Trophoblast cell (in vitro differentiated cells and primary cell): ENCODE measurements at places on chromosomes 4 and X.

DNA sequence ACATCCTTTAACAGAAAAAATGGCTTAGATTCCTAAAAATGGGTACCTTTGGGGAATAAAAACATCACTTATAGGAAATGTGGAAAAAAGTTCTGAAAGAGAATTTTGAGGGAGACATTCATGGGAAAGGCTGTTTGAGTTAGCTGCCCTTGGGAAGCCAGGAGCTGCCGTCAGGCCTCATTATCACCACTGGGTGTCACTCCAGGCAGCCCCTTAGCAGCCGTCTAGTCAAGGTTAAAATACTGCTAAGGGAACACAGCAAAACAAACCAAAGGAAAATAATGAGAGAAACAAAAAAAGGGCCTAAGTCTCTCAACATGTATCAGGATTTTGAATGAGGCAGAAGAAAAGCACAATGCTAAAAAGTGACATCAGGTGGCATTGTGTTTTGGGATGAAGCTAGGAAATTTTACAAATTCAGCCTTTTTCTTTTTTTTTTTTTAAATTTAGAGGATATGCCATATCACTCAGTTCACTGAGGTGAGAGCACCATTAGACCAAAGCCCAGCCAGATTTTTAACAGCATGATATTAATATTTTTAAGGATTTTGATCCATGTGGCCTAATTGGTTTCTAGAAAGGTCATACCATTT is 235.3 kb downstream of the GPAT3 start:
- DNase-seq, result peak; percentile 19
- H3K4me3 ChIP-seq, result no peak overlapping the region
- no peaks in the 10 kb centered on the region for H3K4me1 ChIP-seq
- no peak overlapping the region for H3K27ac ChIP-seq
- no peaks in the 10 kb centered on the region for H3K27me3 ChIP-seq

GRCh38 chr4:29861307-29861706 is 858.9 kb upstream of the PCDH7 start:
- H3K4me3 ChIP-seq, result no peak overlapping the region
- no peaks in the 10 kb centered on the region for H3K4me1 ChIP-seq
- no peaks in the 10 kb centered on the region for H3K36me3 ChIP-seq
- no peak overlapping the region for H3K27ac ChIP-seq

DNA sequence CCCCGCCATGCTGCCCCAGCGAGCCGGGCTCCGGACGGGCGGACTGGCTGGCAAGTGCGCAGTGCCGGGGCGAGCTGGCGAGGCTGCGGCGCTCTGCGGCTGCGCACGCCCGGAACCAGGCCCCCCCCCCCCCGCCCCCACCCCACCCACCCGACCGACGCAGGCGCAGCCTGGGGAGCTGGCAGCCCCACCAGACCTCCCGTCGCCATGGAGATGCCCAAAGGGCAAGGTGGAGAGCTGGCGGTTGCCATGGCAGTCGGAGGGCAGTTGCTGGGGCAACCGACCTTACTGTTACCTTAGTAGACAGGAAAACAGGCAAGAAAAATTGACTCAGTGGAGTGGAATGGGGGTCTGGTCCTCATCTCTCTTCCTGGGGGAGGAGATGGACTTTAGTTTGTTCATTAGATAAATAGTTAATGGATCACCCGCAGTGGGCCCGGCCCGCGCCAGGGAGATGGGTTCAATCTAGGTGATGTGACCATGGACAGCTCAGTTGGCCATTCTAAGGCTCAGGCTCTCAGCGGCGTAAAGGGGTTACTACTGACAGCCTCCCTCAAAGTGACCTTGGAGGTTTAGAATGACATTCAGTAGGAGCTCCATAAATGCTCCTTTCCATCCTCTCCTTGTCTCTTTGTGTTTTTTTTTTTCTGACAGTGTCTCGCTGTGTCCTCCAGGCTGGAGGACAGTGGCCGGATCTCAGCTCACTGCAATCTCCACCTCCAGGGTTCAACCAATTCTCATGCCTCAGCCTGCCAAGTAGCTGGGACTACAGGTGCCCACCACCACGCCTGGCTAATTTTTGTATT is at the start of gene PCSK1N:
PCSK1N (minus strand) TSS at position 87 of the 806 bp plus-strand sequence; CDS start at position 9, 78 bp downstream.
- peak; percentile 6 for DNase-seq
- H3K27me3 ChIP-seq, result peaks cover 14% of the 10 kb centered on the region
- no peak within 1 kb of the TSS for H3K27ac ChIP-seq
- H3K36me3 ChIP-seq, result peaks cover 3% of the 10 kb centered on the region
- peaks cover 15% of the 10 kb centered on the region for H3K4me1 ChIP-seq

- no peaks in the 10 kb centered on the region for H3K4me1 ChIP-seq
- H3K36me3 ChIP-seq, result no peaks in the 10 kb centered on the region
- no peak overlapping the region for H3K4me3 ChIP-seq
- H3K27ac ChIP-seq, result no peak overlapping the region
- no peak for DNase-seq
Measured at GRCh38 chr4:36004204-36004851, 240.0 kb downstream of the ARAP2 start.

- no peaks in the 10 kb centered on the region for H3K27me3 ChIP-seq
- DNase-seq, result no peak
- no peaks in the 10 kb centered on the region for H3K4me1 ChIP-seq
- H3K4me3 ChIP-seq, result no peak overlapping the region
- H3K27ac ChIP-seq, result no peak overlapping the region
- H3K36me3 ChIP-seq, result no peaks in the 10 kb centered on the region
Measured at GRCh38 chr4:73520821-73521220, 39.3 kb downstream of the AFM start.

DNA sequence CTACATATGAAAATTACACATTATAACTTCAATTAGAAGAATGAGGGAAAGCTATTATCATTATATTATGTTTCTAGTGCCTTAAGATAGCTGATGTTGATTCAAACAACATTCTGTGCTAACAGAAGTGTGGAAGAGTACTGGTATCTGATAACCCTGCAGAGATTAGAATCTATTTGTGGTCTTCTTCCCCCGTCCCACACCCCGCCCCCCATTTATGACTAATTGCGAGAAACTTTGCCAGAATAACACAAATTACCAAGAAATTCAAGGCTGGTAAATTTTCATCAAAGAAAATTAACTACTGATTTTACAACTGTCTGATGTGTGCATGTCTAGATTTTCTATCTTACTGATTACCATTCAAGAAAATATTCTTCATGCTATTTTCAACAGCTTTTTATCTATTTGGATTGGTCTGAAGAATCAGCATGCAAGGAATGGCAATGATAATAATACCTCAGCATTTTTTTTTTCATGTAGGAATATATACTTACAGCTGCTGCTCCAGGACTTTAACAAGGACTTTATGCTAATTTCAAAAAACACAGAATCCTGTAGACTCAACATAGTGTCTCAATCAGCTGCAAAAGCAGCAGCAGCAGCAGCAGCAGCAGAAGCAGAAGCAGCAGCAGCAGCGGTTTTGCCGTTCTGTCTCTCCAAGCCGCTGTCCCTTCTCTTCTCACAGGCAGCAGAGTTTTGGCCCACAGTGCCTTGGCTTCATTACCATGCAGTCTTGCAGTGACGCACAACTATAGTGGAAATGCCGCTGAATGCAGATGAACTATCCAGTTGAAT is 126.7 kb downstream of the FRYL start:
- H3K27me3 ChIP-seq, result no peaks in the 10 kb centered on the region
- DNase-seq, result no peak
- H3K36me3 ChIP-seq, result no peaks in the 10 kb centered on the region
- H3K27ac ChIP-seq, result no peak overlapping the region

GRCh38 chr4:137129441-137129840 is 402.9 kb downstream of the PCDH18 start:
- no peak overlapping the region for H3K27ac ChIP-seq
- no peaks in the 10 kb centered on the region for H3K27me3 ChIP-seq
- no peaks in the 10 kb centered on the region for H3K4me1 ChIP-seq

- peak; percentile 23 for DNase-seq
- no peak overlapping the region for H3K27ac ChIP-seq
- no peaks in the 10 kb centered on the region for H3K4me1 ChIP-seq
- no peak overlapping the region for H3K4me3 ChIP-seq
- H3K27me3 ChIP-seq, result no peaks in the 10 kb centered on the region
- H3K36me3 ChIP-seq, result no peaks in the 10 kb centered on the region
Measured at GRCh38 chr4:22348410-22348809, 167.5 kb downstream of the ADGRA3 start.

DNA sequence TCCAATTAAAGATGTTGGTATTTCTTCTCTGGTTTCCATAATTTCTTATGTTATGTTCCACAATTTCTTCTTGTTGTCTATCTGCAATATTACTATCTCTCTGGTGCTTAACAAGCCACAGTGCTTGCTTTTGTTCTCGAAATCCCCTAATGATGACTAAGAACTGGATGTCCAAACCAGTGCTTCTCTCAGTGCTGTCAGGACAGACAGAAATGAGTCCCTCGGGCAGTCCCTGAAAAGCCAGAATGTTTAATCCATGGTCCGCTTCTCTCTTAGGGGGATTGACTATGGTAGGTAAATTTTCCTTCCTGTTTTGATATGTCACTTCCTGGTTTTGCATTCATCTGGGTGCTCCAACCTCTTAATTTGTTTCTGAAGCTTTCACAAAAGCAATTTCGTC is 321.6 kb upstream of the PCDH10 start:
- no peak for DNase-seq
- no peaks in the 10 kb centered on the region for H3K27me3 ChIP-seq
- no peak overlapping the region for H3K4me3 ChIP-seq
- no peaks in the 10 kb centered on the region for H3K4me1 ChIP-seq
- no peaks in the 10 kb centered on the region for H3K36me3 ChIP-seq
